ENCODE measurements at places on chromosomes 11 and 22. TPM values are rescaled to one million over a fixed set of nuclear protein-coding genes. Genes with fewer than 3 reads are reported as not detected.

Gene JOSD1
- 42.8 TPM for total RNA-seq

Gene FAM181B
- total RNA-seq = 1.3 TPM

Gene OR51I2
- total RNA-seq = not detected

Gene FUT4
- 9.5 TPM for total RNA-seq

Gene PARVG
- 20.9 TPM for total RNA-seq

Gene KIF18A
- total RNA-seq = 0.50 TPM

Gene OR6T1
- total RNA-seq = not detected

Gene MOGAT2
- total RNA-seq = not detected

DNA sequence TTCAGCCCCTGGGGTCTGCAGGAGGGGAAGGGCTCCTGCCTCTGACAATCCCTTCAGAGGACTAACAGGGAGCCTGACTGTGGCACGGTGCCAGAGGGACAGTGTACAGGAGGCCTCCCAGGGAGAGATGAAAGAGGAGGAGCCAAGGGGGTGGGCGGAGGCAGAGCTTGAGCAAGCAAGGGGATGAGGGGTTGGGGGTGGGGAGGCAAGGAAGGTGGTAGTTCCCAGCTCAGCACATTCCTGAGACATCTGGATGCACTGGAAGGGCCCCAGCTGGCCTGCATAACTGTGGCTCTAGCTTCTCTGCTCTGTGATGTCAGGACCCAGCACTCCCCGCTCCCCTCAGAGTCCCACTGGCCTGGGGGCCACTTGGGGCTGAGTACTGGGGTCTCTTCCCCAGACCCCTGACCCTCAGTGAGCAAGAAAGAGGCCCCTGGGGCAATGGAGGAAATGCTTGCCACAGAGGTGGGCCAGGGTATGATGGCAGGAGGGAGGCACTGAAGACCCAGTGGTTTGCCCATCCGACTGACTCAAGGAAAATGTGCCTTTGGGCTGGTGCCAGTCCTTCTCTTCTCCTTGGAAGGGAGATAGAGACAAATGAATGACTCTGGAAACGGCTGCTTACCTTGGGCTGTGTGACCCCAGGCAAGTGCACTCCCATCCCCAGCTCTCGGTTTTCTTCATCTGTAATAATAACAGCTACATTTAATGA, 13.3 kb downstream of the CREB3L1 start:
- peak; percentile 97 for DNase-seq

DNA sequence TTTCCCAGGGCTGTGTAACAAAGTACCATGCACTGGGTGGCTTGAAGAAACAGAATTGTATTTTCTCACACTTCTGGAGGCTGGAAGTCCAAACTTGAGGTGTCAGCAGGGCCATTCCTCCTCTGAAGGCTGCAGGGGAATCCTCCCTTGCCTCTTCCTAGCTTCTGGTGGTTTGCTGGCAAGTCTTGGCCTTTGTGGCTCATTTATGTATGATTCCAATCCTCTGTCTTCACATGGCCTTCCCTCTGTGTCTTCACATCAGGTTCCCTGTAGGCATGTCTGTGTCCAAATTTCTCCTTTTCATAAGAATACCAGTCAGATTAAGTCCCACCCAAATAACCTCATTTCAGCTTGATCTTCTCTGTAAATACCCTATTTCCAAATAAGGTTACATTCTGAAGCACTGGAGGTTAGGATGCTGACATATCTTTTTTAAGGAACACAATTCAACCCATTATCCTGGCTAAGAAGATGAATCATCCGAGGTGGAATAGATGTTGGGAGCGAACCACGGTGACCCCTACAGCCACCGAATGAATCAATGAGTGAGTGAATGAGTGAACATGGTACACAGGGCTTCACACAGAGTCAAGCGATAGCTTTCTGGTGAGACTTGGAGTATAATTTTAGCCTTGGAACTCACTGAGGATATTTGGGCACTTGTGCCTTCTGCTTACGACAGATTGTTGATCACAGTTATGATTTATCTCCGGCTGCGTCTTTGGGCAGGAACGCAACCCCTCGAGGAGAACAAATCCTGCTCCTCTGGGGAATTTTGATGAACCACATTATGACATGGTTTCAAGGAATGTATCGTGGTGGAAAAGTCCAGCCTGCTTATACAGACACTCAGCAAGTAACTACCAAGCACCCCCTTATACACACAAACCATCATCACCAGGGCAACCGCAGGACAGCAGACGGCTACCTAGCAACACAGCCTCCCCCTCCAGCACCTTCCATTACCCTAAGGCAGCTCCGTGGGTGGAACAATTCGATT, 34.3 kb upstream of the MICAL2 start:
- DNase-seq = no peak

DNA sequence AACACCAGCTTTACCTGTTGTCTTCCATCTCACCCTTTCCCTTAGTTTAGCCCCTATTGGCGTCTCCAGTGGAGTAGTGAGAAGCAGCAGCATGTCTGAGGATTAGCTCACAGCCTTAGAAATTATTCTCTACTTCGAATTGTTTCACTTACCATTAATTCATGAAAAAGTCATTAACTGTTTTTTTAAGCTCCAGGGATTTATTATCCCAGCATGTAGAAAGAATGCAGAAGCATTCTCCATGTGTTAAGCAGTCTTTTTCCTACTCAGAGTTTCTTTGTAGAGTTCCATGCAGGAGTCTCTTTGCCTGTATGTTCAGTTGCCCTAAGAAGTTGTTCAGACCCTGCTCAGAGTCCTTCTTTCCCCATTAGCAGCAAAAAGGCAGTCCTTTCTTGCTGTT, 137.9 kb upstream of the RASSF10 start:
- DNase-seq = peak; percentile 38

DNA sequence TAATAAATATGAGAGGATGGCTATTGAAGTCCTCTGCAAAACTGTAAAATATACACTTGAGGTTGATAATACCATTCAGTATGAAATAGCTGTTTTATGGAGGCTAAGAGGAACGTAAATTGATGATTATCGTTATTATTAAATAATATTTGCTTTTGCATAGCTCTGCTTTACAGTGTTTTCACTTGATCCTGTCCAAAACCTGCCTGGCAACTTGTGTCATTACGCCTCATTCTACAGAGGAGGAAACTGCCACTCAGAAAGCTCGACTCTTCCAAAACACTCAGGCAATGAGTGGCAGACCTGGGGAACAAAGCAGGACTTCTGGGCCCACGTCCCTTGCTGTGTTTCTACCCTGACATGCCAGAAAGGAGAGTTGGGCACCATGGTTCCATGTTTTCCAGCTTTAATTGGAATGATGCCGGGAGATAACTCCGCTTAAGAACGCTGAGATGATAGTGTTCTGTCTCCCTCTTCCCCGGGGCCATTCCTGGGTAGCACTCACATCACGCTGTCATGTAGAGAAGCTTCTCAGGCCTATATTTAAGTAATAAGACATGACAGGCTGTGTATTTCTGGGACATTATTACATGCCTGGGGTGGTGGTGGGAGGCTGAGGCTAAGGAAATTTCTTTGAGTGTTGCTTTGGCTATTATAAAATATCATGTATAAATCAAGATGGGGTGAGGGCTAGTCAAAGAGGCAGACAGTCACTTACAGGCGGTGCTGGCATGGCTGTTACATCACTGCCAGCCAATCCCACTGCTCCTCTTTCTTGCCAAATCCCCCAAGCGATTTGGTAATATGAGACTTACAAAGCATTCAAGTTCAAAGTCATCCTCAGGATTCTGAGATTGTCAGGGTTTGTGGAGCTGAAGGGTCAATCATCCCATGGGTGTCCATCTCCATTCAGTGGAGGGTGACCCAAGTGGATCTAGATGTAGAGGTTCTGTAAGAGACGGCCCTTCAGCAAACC, 501.7 kb downstream of the INSC start:
- no peak for DNase-seq

DNA sequence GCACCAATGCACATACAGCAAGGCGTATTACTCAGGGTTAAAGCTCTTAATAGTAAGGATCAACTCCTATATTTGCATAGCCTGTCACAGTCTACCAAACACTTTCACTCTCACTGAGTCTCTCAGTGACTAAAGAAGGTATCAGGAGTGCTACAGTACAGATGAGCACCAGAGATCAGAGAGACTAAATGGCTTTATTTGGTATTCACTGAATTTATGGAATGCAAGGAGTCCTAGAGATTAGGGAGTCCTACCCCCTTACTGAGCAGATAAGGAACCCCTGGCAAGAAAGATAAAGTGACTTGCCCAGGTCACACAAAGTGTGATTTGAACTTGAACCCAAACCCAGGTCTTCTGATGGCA, 396.4 kb upstream of the CCDC90B start:
- no peak for DNase-seq

DNA sequence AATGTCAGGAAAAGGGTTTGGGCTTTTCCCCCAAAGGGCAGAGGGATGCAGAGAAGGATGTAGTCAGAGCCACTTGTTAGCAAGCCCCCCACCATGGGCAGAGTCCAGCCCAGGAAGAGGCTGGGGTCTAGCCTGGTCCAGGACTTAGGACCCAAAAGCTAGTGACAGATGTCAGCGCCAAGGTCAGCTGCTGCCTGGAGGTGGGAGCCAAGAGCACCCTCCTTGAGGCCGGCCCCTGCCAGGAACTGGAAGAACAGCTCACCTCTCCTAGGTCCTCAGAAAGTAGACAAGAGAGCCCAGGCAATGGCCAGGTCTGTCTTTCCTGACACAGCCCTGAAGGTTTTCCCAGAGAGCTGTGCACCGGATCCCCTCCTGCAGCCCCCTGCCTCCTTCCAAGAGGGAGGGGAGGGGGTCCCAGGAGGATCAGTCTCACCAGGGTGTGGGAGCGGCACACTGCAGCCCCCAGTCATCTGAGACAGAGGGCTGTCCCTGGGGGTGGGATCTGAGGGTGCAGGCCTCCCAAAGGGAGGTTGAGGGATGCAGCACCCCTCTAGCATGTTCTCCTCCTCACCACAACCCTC, 14.6 kb upstream of the ARHGEF17 start:
- DNase-seq = no peak

GRCh38 chr22:38187413-38188212, 6.0 kb upstream of the PLA2G6 start:
- DNase-seq = no peak

DNA sequence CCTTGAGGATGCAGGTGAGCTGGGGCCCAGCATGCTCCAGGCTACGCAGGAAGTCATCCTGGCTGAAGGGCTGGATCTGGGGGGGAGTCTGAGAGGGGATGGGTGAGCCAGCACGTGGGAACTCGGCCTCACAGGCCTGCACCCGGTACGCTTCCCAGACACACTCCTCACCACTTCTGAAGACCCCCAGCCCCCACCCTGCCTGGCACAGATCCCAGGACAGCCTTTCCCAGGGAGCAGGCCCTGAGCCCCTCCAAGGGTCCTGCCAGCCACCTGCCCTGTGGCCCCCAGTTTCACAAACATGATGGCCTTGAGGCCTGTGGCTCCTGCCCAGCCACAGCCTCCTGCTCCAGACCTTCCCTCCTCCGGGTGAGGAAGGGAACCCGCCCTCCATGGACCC, 5.6 kb upstream of the PLXNB2 start:
- DNase-seq = peak; percentile 59

GRCh38 chr11:116661056-116661455, 111.7 kb downstream of the BUD13 start:
- DNase-seq = no peak

DNA sequence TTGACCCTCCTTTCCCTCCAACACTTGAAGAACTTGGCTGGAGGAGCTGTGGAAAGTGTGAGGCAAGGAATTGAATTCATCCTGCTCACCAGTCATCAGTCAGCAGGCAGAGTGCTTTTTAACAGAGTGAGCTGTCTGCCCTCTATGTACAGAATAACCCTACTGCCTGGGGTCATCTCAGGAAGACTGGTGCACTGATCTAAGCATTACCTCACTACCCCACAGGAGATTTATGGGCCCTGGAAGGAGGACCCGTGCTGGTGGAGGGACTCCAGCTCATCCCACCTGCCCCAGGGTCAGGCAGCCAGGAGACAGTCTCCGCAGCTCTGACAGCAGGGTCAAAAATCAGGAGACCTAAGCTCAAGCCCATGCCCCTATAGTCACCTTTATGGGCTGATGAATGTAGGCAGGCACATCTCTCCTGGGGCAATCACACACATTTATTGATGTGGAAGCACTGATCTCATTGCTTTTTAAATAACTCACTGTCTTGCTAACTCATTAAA, 270.8 kb upstream of the SESN3 start:
- DNase-seq = no peak

- DNase-seq = peak; percentile 58
Observed at GRCh38 chr11:2186669-2187279, 15.2 kb upstream of the TH start.

GRCh38 chr11:122020902-122021301, 95.1 kb downstream of the BLID start:
- DNase-seq = no peak

GRCh38 chr11:80432057-80432456, 991.2 kb upstream of the TENM4 start:
- no peak for DNase-seq

DNA sequence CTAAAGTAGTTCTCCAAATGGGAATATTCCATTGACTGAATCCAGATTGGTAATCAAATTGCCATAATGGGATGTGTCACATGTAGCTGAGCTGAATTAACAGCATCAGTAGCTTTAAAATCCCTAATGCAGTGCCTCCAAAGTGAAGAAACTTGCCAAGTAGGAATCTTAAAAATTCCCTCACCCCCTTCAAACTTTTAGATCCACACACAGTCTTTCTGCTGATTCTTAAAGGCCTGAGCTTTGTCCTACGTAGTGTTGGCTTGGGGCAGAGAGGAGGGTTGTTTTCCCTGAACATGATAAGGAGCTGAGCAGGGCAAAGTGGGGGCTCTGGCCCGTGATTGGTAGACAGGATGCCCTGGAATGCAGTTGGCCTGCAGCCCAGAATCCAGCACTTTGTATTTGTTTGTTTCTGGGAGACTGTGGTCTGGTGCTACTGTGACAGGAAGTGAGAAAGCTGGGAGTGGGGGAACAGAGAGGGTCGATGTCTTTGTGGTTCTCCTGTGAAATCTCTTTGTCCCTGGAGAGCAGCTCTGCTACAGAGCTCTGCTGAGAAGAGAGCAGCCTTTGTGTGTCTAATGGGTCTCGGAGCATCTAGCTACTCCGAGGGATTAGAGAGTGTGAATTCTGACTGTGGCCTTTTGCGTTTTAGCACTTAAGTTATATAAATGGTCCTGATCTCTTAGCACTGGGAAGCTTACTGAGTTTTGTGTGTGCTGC, 16.9 kb downstream of the CTNND1 start:
- DNase-seq = peak; percentile 99

DNA sequence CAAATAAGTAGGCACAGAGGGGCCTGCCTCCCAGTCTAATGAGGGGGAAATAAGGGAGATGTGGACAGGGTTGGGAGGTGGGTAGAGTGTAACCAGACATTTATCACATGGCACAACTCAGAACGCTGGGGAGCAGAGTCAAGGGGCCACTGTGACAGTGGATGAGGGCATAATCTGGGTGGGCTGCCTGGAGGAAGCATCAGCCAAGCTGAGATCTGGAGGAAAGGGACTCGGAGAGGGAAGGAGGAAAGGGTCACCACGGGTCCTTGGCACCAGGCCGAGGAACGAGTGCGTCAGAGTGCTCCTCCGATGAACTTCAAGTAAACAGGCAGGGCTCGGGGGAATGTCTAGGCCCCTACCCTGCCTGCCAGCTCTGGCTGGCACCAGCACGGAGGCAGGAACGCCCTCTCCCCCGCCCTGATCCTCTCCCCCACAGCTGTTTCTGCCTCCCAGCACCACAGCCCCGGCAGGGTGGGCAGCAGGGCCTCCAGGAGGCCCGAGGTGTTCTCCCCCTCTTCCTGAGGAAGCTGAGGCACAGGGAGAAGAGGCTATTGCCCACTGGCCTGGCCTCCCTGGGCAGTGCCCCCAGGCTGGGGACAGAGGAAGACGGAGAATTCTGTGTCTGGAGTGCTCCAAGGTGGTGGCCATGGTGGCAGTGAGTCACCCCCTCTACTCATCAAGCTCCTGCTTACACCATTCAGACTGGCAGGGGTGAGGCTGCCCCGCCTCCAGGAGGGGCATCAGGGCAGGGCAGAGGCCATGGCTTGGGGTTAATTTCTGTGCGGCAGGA, 4.2 kb downstream of the ALDH3B1 start:
- peak; percentile 94 for DNase-seq

Measured in kidney (tissue), 22 donors.